Cortex of kidney (tissue), 1 donor: ENCODE measurements at places on chromosomes 16 and 17.

GRCh38 chr16:11142261-11142630, 113.8 kb downstream of the SOCS1 start:
- DNase-seq = no peak

DNA sequence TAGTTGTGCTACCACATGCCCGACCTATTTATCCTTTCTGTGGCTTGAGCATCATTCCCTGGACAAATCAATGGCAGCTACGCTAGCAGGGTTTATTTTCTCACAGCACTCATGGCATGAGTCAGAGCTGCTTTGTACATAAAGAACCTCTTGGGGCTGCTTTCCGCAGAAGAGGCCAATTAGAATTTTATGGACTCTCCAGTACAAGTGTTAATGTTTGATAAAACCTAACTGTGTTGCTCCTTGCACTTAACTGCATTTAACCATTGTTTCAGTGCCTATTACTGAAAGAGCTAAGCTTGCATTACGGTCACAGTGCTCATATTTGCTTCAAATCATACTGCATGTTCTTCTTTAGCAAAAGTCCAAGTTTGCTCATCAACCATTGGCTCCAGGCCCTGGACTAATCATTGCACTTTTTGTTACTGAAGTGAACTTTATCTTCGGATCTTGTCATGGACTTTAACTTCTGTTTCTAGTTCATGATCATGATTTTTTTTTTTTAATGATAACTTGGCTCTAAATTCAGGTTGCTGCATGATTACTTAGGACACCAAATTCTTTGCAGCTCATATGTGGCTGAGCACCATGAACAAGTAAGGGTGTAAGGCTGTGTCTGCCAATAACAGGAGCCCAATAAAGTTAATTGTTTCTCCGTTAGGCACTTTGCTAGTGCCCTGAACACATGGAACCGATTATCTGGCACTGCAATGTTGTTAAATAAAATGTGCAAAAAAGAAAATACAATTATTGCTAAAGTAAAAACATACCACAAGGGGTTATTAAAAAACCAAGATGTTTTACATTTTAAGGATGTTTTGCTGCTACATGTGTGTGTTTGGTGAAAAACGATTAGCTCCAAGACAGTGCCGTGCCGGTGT, 492.2 kb downstream of the KCNJ2 start:
- DNase-seq = no peak

GRCh38 chr17:74749279-74750038, 1.0 kb downstream of the NHERF1 start:
- no peak for DNase-seq

DNA sequence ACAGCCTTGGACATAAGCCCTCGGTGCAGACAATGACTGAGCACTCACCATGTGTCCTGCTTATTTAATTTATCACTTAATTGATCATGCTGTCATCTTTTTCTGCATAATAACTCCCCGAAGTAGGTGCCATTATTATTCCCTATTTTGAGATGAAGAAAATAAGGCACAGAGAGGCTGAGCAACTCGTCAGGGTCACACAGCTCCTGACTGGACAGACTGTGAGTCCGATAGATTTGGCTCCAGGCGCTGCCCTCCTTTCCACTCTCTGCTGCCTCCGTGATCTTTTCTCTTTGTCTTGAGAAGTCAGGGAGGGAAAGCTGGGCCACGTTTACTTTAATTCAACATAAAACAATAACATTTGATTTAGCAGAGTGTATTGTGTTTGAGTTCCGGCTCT, 19.0 kb upstream of the N4BP1 start:
- DNase-seq = no peak

- no peak for DNase-seq
Observed at GRCh38 chr17:48998587-48999440, 1.6 kb downstream of the IGF2BP1 start.

GRCh38 chr17:57544834-57545463, 200.2 kb downstream of the CCDC182 start:
- no peak for DNase-seq

GRCh38 chr16:13781575-13782338, 138.2 kb upstream of the ERCC4 start:
- DNase-seq = no peak

GRCh38 chr17:58250344-58251011, 12.1 kb downstream of the LPO start:
- no peak for DNase-seq

DNA sequence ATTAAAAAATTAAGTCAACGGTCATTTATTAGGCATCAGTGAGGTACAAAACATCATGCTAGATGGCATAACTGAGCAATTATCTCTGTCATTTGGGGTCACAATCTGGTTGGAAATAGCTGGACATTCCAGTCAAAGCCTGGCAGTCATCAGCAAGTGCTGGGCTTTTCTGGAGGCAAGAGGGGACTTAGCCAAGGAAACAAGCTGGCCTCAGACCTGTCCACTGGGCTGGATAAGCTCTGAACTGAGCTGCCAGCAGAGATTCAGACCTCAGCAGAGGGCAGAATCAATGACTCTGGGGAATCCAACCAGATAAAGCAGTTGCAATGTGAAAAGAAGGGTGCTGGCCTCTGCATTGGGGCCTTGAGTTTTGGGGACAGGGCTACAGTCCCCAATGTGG, 161.9 kb upstream of the NOL11 start:
- DNase-seq = no peak

- no peak for DNase-seq
Observed at GRCh38 chr17:58082341-58082869, 814 bp upstream of the DYNLL2 start.

DNA sequence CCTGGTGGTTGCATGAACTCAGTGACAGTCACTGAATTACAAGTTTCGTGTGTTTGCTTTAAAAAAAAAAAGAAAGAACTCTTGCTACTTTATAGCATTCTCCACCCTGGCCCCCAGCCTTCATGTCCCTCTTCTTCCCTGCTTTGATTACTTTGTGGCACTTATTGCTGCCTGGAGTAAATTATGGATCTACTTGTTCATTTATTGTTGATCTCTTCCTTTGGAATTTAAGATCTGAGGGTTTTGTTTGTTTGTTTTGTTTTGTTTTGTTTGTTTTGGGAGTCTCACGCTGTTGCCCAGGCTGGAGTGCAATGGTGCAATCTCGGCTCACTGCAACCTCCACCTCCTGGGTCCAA, 126.5 kb downstream of the ABCC6 start:
- no peak for DNase-seq
